ENCODE measurements at places on chromosomes 1 and 21.

- DNase-seq = no peak
These were observed 15.4 kb upstream of the LYST start for GRCh38 chr1:235881930-235882700.

- DNase-seq = peak; percentile 72
These were observed 13.8 kb upstream of the NASP start for GRCh38 chr1:45569962-45570581.

DNA sequence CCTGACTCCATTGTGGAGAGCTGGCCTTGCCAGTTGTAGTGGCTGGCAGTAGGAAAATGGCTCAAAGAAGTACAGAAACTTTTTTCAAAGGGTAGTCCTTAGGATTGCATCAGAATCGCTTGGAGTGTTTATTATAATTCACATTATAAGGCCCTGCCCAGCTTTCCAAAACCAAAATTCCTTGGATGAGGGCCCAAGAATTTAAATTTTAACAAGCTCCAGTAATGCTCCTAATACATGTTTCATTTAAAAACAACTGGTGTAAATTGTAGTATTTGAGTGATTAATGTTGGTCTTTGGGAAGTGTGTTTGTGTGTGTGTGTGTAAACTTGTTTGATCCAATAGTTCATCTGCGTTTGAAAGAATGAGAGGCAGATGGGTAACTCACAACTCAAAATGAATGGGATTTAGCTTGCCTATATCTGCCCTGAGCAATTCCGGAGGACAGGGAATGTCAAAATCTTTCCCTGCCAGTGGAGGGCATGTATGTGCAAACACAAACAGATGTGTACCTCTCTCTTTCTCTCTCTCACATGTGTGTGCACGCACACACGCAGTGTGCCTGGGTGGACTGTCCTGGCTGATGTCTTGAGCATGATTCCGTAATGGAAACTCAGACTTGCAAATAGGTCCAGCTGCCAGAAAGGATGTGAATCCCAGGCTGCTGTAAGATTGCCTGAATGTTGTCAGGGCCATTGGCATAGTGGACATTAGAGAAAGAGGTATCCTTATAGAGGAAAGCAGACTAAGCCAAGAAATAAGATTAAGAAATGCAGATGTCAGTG is 293.1 kb downstream of the LMX1A start:
- DNase-seq = peak; percentile 85

DNA sequence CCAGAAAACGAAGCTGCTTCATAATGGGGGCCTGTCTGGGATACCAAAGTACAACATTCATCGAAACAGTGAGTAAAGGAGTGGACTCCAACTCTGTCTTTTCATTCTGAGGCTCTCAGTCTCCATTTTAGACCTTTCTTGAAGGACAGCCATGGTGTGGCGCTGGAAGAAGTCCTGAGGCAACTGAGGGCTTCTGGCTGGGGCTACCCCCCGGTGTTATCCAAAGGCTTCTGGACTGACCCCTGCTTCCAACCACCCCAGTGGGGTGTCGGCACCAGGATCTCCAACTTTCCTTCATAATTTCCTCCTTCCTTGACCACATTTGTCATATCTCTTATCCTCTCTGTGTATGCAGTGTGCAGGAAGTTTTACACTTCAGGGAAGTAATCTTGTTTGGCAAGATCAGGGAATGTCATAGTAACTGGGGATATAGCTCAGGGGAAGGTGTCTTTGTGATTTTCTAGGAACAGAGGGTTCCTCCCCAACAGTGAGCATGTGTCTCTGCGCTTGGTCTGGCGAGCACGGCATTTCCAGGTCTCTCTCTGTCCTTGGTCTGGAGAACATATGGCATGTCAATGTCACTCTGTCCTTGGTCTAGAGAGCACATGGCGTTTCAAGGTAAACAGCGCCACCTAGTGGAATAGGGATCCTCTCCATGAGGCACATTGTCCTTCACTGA is 19.4 kb upstream of the BSDC1 start:
- peak; percentile 71 for DNase-seq

DNA sequence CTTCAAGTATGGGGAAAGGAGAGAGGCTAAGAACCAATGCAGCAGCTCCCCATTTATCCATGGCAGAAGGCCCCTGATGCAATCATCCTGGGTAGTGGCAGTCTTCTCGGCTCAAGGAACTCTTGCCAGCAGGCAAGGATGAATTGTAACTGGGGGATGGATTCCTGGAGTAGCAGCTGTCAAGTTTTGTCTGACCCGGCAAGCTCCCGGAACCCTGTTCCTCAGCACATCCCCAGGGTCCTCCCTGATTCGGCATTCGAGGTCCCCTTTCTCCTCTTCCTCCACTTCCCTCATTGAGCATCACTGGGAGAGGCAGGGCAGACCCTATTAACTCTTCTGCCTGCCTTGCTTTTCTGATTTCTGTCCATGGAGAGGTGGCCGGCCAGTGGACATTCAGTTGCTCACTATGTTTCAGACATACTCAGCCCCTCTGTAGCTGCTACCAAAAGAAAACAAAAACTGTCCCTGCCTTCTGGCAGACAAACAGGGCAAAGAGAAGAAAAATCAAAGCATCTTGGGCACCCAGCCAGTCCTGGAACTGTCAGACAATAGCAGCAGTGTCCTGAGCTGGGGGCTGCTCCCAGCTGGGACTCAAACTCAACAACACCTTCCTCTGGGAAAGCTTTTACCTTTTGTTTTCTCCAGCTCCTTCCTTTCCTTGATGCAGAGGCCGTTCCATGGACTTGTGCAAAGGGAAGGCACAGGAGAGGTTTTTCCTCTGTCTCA is 5.6 kb upstream of the PTCH2 start:
- DNase-seq = no peak

DNA sequence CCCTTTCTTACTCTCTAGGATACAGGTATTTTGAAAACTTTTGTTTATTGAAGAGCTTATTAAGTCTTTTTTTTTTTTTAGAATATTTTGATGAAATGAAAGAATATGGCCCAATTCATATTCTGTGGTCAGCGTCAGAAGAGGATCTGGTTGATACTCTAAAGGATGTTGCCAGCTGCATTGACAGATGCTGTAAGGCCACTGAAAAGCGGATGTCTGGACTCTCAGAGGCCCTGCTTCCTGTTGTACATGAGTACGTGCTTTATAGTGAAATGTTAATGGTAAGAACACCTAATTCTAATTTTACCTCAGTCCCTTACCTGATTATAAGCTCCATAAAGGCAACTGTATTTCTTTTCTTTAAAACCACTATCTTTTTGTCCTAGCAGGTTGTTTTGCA is 37.1 kb downstream of the SNX7 start:
- DNase-seq = no peak

GRCh38 chr1:96865731-96866685 is 144.4 kb downstream of the PTBP2 start:
- peak; percentile 99 for DNase-seq

GRCh38 chr1:201691716-201692554 is 137.0 kb upstream of the IPO9 start:
- DNase-seq = no peak

DNA sequence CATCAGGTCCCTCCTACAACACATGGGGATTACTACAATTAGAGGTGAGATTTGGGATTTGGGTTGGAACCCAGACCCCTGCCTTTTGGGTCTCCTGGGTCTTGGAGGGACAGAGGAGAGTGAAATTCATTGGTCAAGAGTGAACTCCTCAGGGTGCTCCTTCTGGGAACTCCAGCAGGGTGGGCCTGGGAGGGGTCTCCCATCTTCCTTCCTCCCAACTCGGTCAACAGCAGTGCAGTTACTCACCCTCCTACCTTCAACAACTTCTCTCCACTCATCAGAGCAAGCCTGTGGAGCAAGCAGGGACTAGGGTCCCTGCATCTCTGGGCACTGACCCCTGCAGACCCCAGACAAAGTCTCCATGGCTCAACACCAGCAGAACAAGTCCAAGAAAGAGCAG is 89.3 kb upstream of the TMPRSS2 start:
- no peak for DNase-seq

- DNase-seq = peak; percentile 73
These were observed 274.5 kb downstream of the CTH start for GRCh38 chr1:70685300-70686286.

DNA sequence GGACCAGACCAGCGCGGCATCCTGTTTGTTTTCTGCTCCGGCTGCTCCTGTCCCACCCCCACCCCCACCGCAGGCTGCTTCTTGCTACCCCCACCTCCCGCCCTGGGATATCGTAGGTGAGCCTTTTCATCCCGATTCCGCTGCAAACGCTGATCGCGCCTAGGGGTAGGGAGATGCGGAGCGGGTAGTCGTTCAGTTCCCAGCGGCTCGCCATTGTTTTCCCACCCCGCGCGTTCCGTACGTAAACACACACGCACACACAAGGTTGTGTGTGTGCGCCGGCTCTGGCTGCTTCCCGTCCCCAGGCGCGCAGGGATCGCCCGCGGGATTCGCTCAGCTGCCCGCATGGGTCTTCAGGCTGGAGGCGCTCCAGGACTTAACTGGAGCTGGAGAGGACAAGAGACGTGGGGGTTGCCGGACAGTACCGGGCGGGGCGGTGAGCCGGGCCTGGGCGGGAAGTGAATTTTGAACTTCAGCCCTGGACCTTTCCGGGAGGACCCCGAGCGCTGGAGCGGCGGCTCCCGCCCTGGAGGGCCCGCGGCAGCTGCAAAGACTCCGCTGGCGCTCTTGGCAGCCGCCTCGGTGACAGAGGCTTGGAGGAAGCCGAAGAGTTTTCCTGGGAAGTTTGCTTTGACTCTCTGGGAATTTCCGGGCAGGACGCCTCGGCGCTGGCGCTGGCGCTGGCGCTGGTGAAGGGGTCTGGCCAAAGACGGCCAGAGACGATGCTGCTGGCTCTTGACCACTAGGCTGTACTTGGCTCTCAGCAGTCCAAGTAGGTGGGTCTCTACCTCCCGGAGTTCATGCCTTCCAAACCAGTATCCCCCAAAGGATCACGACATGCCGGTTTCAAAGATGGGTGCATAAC is 1.6 kb downstream of the SOX13 start:
- peak; percentile 62 for DNase-seq

- DNase-seq = no peak
These were observed 695 bp downstream of the DMBX1 start for GRCh38 chr1:46490406-46490655.

DNA sequence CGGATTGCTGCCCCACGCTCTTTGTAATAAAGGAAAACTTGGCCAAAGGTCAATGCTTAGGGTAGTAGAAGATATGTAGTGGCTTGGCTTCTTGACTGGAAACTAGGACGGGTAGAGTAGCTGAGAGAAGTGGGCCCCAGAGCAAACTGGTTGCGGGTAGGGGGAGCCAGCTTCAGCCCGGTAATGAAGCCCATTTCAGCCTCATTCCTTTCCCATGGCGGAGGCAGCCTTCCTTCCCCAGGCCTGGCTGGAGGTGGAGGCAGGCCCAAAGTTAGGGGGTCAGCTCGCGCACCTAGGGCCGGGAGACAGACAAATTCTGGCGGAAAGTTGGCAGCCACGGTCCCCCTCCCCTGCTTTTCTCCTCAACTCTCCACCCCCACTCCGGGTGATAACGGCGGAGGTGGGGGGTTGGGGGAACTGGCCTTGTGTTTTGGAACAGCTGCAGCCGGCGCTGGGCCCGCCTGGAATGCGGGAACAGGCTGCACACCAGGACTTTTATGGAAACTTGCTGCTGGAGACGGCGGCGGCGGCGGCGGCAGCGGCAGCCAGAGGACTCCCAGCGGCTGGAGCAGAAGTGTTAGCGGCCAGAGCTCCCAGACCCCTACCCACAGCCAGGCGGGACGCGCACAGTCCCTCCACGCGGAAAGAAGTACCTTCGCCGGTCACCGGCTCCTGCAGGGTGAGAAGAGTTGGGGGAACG is at the start of gene NEXN:
NEXN (plus strand) TSS at position 544 of the 700 bp plus-strand sequence. CDS start 27,483 bp downstream, outside the sequence.
- DNase-seq = peak; percentile 87

- DNase-seq = no peak
These were observed 22.7 kb upstream of the PRKACB start for GRCh38 chr1:84121360-84121759.

DNA sequence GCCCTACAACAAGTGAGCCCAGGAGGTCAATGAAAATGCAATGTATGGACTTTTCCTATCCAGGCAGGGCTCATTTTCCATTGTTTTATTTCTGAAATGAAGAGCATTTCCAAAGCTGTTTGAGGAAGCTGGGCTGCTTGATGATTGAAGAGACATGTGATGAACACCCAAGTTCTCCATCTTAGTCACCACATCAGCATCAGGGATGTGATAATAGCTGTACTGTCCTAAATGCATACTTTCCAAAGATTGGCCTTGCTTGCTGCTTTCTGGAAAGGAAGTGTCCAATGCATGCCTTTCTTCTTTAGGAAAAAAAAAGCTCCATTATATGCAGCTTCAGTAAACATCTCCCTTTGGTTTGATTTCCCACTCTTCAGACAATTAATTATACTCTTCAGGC is 425.9 kb upstream of the RUNX1 start:
- DNase-seq = peak; percentile 65

- DNase-seq = no peak
These were observed 10.7 kb downstream of the TUT4 start for GRCh38 chr1:52542085-52542688.

DNA sequence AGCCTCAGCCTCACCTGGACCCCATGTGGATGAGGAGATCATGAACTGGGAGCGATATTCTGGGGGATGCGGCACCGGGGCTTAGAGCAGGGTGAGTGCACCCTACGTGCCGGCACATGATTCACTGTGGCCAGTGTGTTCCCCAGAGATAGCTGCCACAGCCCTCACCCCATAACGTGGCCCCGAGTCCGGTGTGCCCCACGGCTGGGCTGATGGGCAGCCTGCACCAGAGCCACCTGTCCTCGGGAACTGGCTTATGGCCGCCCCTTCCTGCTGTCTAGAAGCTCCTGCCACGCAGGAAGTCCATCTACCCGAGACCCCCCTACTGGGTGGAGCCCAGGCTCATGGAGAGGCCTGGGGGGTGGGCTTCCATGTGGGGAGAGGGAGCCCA is 39.1 kb upstream of the SLC19A1 start:
- DNase-seq = no peak

- no peak for DNase-seq
These were observed 1.7 kb downstream of the DHCR24 start for GRCh38 chr1:54885237-54885679.

- DNase-seq = no peak
These were observed 17.6 kb downstream of the FAM20B start for GRCh38 chr1:179043266-179043665.

- no peak for DNase-seq
These were observed 3.6 kb downstream of the CAP1 start for GRCh38 chr1:40044110-40044509.

GRCh38 chr1:28208818-28209441 is 23.9 kb downstream of the DNAJC8 start:
- peak; percentile 70 for DNase-seq

- peak; percentile 73 for DNase-seq
These were observed 46.8 kb upstream of the RUNX1 start for GRCh38 chr21:35095859-35096291.
